Hepatocyte (in vitro differentiated cells): ENCODE measurements at places on chromosomes 1 and 21. TPM values are rescaled to one million over a fixed set of nuclear protein-coding genes. Genes with fewer than 3 reads are reported as not detected.

The KIF2C gene
- total RNA-seq = 4.1 and 5.8 TPM in 2 replicates

The SPRR2A gene
- total RNA-seq = not detected in 2 replicates

The GUCA2B gene
- total RNA-seq = 6.5 TPM in 1 of 2 replicates, not detected in the other

The TSTD1 gene
- 30.8 and 36.3 TPM in 2 replicates for total RNA-seq

The TMEM269 gene
- 0.32 and 0.40 TPM in 2 replicates for total RNA-seq

GRCh38 chr21:45186709-45187108, 101.0 kb downstream of the POFUT2 start:
- no peak for DNase-seq

DNA sequence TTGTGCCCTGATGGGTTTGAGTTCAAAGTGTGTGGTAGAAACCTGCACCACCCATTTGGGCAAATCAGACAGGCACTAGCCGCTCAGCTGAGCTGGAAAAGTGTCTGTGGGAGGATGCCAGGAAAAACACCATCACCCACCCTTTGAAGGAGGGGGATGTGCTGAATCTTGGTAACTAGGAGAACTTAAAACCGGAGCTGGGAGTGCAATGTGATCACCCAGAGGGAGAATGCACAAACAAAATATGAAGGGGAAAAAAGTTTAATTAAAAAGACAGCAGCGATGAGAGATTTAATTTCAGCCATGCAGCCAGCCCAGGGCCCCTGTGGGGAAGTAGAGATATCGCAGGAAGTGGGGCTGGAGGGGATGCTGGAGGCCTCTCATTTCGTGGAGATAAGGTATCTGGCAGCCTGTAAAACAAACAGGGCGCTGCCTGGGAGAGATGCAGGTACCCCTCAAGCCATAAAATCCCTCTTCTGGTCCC, 86.8 kb upstream of the BCAR3 start:
- no peak for DNase-seq

DNA sequence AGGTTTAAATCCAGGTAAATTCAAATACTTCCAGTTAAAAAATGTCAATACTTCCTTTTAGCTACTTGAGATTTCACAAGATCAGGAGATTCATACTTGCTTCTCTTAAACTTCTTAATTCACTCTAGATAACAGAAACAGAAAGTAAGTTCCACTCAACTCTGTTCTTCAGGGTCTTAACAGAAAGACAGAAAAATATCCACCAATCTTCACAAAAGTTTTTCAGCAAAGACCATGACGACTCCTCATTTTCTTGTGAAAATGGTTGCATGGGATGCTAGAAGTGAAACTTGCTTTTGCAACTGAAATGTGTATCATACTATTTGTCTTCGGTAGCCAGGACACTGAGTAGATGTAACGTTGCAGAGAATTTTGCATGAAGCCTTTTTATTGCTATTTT, 12.3 kb upstream of the LRRC8C start:
- no peak for DNase-seq

GRCh38 chr1:22531251-22531650, 32.0 kb upstream of the EPHA8 start:
- no peak for DNase-seq

DNA sequence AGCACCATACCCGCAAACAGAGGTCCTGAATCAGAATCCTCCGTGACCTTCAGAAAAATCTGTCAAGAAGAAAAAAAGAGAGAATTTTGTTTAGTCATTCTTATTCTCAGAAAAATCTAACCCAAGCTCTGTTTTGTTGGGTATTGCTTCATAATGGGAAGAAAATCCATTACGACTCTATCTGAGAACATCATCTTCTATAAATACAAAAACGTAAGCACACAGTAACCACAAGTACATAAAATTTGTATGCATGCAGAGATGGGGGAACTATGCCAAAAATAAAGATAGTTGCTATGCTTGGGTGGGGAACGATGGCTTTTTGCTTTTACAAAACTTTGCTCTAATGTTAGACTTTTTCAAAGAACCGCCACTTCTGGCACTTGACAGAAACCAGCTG, 84.2 kb downstream of the ABCA4 start:
- DNase-seq = no peak

- DNase-seq = no peak
These were observed 2.0 kb downstream of the TRIM17 start for GRCh38 chr1:228414511-228415211.
